Spinal cord (tissue), 10 donors: ENCODE measurements at places on chromosomes 11 and 22.

DNA sequence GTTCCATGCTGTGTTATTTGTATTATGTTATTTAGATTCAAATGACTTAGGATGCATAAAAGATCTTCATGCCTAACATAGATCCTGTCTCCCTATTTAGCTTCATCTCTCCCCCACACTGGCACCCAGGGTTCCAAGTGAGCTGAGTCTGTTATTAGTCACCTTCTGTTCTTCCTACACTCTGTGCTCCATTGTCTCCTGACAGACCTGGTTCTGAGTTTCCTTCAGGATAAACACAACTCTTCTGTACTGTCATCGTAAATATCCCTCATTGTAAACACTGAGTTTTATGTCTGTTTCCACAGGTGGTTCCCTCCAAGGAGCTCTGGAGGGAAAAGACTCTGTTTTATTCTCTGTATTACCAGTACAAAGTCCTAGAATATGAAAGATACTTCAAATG is 8.7 kb downstream of the MMP26 start:
- no peak for DNase-seq

GRCh38 chr11:3367221-3367620 is 11.7 kb downstream of the ZNF195 start:
- no peak for DNase-seq

GRCh38 chr22:50531546-50531961 is 1.7 kb upstream of the TYMP start:
- peak; percentile 29 for DNase-seq

DNA sequence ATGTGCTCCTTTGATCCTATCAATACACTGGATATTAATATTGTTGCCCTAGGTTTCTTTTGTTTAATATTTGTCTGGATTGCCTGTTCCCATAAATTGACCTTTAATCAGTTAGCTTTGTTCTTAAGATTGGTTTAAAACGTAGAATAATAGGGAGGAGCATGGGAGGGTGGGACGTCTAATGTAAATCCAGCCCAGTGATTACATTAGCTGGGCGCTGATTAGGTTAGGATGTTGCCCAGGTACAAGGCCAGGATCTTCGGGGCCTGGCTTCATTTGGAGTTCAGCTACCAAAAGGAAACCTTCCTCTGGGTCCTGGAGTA is at the start of gene SRSF8:
Gene SRSF8, plus strand, starts transcription at position 204 of the 323 bp plus-strand sequence. CDS start 308 bp downstream, outside the sequence.
- no peak for DNase-seq

DNA sequence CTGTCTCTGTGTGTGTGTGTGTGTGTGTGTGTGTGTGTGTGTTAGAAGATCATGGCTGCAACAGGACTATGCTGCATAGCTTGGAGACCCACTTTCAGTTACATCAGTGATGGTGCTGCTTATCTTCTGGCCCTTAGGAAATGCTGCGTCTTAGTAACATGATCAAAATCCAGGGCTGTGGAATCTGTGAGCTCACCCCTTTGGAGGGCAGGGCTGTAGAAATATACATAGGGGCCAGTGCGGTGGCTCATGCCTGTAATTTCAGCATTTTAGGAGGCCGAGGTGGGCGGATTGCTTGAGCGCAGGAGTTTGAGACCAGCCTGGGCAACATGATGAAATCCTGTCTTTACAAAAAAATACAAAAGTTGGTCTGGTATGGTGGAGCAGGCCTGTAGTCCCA is 151.5 kb upstream of the RASSF10 start:
- no peak for DNase-seq

GRCh38 chr22:39395936-39396796 is 3.4 kb upstream of the TAB1 start:
- DNase-seq: no peak

DNA sequence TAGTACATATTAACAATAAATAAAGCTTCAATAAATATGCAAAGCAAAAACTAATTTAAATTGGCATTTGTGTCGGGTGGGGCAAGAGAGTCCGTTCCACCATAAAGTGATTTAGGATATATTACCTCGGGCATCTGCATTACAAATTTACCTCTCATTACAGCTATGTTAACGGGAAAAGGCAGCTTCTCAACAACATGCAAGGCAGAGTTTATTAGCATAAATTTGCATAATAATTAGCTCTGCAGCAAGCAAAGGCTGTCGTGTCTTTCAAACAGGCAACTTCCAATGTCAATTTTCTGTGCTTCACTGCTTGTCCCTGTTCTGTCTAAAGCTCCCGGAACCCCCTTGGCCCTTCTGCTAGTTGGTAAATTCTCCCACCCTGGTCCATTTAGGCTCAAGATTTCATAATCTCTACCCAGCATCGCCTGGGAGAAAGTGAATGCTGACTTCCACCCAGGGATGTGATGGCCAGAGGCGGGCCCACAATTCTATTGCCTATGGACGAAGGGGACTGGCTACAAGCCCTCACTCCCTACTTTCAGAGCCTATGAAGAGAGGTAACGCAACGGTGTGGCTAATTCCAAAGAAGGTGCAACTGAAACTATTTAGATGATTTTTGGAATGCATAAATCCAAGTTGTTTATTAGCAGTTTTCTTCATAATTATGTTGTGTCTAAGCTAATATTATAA is 462.1 kb downstream of the OPCML start:
- no peak for DNase-seq

- no peak for DNase-seq
Observed at GRCh38 chr11:61027141-61027840, 55.8 kb downstream of the CD6 start.

DNA sequence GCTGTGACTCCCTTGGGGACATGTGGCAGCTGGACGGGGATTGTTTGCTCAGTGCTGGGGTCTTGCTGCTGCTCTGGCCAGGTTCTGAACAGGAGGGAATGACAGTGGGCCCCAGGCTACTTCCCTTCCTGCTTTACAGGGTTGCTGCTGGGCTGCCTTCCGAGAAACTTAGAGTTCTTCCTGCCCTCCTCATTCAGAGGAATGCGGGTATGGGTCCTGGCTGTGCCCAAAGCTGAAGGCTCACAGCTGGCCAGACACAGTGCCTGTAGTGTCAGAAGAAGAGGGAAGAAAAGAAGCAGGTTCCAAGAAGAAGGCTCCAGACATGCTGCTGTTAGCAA is 108.3 kb upstream of the PARVA start:
- peak; percentile 41 for DNase-seq

DNA sequence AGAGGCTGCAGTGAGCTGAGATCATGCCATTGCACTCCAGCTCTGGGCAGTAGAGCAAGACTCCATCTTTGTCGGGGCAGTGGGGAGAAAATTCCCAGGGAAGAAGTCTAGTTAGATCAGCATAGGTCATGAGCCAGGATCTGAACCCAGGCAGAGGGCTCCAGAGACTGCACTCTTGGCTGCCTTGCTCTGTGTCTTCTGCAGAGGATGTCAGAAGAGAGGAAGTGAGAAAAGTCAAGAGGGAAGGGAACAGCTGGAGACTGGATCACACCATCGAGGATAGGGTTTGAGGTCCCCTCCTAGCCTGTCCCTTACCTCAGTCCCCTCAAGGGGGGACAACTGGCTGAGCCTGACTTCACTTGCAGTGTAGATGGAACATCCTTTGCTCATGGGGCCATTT is 5.8 kb downstream of the MYOD1 start:
- no peak for DNase-seq

DNA sequence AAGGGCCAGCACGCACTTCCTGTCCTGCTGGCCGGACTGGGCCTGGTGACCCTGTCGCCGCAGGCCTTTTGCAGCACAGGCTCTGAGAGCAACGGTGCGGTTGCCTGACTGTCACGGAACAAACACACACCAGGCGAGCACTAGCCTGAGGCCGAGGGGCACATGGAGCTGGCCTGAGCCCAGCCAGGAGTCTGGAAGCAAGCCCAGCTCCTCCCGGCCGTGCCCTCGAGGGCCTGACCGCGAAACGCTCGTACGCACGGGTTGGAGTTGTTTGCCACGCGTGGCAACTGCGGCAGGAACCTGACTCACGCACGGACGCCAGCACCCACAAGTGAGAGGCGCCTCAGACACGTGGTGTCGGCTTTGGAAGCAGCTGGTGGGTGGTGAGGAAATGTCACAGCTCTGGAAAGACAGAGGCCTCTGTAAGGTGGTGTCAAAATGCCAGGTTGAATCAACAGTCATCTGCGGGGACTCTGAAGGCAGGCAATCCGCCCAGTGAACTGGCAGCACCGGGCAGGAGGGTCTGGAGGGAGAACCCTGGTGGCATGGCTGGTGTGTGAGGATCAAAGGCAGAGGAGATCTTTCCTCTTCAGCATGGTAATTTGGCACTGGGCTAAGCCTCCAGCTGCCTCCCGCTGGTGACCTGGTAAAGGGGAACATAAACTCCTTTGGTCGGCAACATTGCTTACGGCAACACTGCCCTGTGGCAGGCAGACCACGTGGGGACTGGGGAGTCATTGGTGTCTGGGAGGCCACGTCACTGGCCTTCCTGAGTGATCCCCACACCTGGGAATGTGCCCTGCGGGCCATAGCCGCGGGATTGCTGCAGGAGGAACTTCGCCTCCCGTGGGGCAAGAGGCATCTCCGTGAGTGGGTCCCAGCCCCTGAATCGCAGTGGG is 15.3 kb upstream of the IL17REL start:
- no peak for DNase-seq

DNA sequence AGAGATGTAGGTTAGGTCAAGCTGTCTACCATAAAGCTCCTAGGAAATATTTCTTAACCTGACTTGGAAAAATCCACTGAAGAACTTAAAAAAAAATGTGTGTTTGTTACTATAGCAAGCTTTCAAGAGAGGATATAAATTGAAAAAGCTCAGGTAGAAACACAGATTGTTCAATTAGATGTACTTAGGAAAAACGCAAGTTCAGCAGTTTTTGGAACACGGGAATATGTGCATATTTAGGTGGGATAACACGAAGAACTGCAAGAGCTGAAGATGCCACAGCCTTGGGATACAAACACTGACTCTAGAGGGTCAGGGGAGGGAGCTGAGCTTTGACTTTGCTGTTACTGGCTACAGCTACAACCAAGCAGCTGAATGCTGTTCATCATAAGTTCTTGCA is 77.8 kb upstream of the FSHB start:
- DNase-seq: no peak

DNA sequence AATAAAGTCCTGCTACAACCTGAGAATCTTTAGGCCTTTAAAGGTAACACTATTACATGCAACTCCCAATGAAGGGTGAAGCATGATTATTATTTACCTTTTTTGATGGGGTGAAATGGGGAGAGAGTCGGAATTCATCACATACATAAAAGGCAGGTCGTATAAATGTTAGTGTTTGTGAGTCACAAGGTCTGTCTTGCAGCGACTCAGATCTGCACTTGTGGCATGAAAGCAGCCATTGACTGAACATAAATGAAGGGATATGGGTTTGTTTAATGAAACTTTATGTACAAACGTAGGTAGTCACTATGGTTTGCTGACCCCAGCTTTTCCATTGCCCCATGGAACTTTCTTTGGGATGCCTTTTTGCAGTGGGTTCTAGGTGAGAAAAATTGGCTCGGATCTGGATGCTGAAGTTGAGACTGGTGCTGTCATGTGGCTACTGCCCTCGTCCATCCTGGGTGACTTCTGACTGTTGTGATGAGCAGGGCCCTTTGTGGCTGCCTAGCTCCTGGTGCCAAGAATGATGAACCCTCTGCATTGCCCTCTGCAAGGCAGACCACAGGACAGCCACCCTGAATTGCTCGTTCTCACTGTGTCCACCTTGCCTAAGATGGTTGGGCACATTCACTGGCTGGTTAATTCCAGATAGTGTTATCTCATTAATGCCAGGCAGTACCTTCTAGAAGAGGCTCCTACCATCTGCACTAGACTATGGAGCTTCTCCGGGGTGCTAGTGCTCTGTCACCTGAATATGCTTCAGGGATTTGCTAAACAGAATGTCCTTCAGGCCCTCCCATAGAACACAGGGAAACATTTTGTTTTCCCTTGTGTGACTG is 11.3 kb downstream of the GGTLC2 start:
- no peak for DNase-seq

DNA sequence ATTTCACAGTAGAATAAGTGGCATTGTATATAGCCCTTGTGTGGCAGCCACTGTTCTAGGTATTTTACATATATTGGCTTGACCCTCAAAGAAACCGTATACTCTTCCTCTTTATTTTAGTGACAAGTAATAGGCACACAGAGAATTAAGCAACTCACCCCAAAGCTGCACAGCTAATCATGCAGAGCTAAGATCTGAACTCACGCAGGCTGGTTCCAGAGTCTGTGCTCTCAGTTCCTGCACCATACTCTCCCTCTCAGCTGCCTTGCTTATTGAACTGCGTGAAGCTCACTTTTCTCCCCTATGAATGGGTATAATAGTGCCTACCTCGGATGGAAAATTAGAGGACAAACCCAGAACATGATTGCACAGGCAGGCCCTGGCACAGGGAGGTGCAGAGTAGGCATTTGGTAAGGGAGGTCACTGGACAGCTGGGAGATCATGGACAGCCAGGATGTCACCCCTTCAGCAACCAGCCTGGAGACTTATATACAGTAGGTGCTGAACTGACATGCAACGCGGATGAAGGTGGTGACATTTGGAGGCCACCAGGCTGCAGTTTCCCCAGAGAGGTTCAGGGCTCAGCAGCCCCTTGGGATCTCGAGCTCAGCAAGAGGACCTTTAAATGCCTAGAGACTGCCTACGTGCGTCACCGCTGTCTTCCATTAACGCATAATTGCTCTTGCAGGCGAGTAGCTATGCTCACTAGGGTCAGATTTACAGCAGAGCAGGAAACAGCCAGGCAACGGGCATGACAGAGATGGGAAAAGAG is 78.4 kb upstream of the TP53I11 start:
- no peak for DNase-seq

DNA sequence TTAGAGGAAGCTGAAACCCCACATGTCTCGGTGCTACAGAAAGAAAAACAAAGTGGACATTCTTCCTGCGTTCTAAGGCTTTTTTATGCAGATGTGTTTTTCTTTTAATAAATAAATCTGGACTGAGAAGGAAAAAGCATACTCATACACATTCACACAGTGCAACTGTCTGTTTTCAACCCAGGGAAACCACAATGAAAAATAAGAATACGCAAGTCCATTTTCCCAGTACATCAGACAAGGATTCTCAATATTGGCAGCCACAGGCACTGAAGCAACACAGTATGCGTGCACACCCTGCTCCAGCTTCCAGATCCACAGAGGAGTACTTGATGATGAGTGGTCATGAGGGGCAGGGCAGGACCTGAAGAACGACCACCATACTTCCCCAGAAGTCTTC is 86.9 kb downstream of the ETS1 start:
- no peak for DNase-seq

DNA sequence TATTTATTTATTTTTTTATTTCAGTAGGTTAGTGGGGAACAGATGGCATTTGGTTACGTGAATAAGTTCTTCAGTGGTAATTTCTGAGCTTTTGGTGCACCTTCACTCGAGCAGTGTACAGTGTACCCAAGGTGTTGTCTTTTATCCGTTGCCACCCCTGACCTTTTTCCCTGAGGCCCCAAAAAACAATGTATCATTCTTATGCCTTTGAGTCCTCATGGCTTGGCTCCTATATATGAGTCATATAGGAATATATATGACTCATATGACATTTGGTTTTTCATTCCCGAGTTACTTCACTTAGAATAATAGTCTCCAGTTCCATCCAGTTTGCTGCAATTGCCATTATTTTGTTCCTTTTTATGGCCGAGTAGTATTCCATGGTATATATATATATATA is 763.9 kb downstream of the NTM start:
- DNase-seq: no peak

GRCh38 chr11:128765104-128765503 is 71.2 kb downstream of the FLI1 start:
- no peak for DNase-seq
